ENCODE measurements at places on chromosomes 12 and 14. TPM values are rescaled to one million over a fixed set of nuclear protein-coding genes. Genes with fewer than 3 reads are reported as not detected.

Gene AP5M1
- 17.4 TPM for total RNA-seq

Gene FNTB
- 19.1 TPM for total RNA-seq

Gene CD4
- 0.33 TPM for total RNA-seq

Gene KCNC2
- 0.51 TPM for total RNA-seq

Gene ZDHHC22
- total RNA-seq, result not detected

All from mesangial cell (primary cell).